ENCODE measurements at places on chromosomes 13 and 19. TPM values are rescaled to one million over a fixed set of nuclear protein-coding genes. Genes with fewer than 3 reads are reported as not detected.

- no peak for DNase-seq
Observed at GRCh38 chr19:8512115-8512967, 1.6 kb downstream of the ZNF414 start.

DNA sequence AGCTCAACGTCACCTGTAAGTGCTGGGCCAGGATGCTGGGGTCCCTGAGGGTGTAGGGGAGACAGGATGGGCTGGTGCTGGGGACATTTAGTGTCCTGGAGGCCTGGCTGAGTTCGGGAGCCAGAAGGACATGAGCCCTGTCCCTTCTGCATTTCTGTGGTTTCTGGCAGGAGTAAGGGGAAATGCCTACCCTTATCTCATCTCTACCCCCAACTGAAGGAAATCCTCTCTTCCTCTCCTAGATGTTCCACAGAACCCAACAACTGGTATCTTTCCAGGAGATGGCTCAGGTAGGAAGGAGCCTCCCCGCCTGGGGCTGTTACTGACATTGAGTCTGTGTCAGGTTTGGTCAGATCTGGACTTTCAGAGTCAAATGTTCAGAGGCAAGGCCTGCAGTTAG lies 1.2 kb downstream of the CD33 start:
- no peak for DNase-seq

DNA sequence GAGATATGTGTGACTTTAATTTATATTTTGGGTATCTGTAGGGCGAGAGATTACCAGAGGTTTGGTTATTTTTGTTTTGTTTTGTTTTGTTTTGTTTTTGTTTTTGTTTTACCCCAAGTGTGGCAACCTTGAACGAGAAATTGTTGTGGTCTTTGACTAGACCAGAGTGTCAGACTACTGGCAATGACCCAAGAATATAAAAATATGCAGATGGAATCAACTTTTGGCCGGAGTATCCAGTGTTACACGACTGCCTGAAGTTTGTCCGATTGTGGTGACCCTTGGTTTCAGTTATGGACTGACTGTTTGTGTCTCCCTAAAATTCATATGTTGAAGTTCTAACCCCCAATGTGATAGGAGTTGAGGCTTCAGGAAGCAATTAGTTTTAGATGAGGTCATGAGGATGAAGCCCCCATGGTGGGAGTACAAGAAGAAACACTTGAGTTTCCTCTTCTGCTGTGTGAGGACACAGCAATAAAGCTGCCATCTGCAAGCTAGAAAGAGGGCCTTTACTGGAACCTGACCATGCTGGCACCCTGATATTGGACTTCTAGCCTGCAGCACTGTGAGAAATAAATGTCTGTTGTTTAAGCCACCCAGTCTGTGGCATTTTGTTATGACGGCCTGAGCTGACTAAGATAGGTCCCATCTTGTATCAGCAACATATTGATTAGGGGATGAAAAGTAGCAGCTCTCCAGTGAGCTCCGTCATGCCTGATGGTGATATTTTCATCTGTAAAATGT lies 261.7 kb downstream of the MTUS2 start:
- DNase-seq: no peak

DNA sequence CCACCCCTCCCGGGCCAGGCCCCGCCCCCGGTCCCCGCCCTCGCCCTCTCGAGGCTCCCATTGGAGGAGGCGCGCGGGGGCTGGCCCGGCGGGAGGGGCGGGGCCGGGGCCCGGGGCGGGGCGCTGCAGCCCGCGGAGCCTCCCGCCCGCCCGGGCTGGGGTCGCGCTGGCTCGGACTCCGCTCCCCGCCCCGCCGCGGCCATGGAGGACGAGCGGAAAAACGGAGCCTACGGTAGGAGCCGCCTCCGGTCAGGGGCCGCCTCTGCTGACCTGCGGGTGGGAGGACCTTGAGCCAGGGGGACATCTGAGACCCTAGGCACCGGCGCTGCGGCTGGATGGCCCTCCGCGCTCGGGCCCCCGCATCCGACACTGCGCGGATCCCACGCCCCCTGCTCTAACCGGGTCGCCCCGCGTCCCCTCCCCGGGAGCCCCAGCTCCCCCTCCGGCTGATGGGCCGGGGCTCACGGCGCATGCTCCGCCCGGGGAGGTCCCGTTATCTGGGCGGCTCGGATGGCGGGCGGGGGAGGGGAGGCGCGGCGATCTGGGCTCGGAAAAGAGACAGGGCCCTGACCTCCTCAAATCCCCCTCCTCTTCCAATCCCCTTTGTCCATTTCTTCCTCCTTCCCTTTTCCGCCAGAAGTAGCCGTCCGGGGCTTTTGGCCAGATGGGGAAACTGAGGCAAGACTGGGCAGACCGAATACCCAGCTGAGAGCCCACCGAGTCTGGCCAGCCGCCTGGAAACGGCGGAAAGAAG lies 15.4 kb upstream of the AP1M2 start:
- DNase-seq: peak; percentile 57

GRCh38 chr13:112583592-112584277 lies 4.2 kb downstream of the TUBGCP3 start:
- no peak for DNase-seq

DNA sequence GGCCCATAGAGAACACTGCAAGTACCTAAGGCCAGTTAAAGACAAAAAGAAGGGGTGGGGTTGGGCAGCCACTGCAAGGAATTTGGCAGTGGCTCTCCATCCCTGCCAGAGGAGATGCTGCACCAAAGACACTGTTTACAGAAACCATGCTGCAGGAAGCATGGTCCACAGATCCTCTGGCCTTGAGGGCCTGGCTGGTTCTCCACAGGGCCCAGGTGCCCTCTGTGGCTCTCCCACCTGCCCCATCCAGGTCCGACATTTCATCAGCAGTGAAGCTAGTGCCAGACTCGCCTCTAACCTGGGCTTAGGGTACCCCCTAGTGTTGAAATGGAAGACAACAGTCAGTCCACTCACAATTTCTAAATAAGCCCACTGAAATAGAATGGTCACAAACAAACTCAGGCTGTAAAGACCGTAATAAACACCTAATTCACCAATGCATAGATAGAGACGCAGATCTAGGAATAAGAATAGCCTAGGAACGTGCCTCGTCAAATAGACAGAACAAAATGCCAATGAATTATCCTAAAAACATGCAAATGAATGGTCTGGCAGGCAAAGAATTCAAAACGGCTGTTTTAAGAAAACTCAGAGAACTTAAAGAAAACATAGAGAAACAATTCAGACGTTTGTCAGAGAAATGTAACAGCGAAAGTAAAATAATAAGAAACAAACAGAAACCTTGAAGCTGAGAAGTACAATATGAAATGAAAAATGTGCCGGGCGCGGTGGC lies 23.3 kb downstream of the LYPD4 start:
- no peak for DNase-seq

SIGLEC12 gene
- 0.38 TPM for polyA plus RNA-seq

ZSWIM9 gene
- 10.0 TPM for polyA plus RNA-seq

YJEFN3 gene
- polyA plus RNA-seq: 6.8 TPM

- no peak for DNase-seq
Observed at GRCh38 chr19:41698746-41699230, 9.6 kb upstream of the CEACAM5 start.

ZNF223 gene
- polyA plus RNA-seq: 10.7 TPM

- no peak for DNase-seq
Observed at GRCh38 chr19:2863816-2864215, 3.3 kb upstream of the ZNF556 start.

DNA sequence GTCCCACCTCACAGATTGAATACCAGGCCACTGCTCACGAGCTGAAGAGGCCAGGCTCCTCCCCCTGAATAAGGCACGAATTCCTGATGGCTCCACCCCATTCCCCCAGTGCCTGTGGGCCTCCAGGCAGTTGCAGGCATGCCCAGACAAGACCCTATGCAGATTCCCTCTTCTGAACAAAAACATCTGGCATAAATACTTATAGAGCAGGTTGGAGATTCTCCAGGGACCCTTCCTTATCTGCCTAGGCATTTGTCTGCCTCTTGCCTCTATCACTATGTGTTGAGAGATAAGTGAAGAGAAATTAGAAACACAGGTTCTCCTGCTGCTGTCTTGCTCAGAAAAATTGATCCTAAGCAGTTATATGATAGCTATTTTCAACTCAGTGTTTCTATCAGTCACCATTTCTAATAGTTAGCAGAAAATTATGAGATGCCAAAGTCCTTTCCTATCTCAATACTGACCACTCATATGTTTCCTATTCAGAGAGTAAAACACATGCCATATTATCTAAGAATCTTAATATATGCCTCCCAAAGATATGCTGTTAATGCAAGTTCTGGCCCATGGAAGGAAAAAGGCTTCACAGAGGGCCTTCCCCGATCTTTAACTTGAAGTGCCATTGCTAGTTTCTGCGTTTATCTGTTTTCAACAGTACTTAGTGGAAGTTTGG lies 364.0 kb downstream of the KCTD12 start:
- no peak for DNase-seq

ZNF763 gene
- polyA plus RNA-seq: 6.6 TPM

DNA sequence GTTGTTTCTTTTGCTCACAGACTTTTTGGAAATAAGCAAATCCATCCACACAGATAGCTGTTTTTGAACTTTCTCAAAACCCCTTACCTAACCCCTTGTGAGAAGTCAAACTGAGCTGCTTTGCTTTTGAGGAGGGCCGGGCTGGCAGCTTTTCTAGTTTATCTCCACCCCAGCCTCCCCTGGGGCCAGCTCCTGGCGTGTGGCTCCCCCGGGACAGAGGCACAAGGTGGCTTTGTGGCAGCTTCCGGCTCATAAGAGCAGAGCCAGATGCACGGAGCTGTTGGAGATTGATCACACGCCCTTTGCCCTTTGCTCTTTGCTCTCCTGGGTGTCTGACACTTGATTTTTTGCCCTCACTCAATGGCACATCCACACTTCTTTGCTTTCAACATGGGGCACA lies 24.9 kb upstream of the RNF113B start:
- no peak for DNase-seq

GRCh38 chr19:35559281-35559659 lies 4.2 kb downstream of the ATP4A start:
- no peak for DNase-seq

DNA sequence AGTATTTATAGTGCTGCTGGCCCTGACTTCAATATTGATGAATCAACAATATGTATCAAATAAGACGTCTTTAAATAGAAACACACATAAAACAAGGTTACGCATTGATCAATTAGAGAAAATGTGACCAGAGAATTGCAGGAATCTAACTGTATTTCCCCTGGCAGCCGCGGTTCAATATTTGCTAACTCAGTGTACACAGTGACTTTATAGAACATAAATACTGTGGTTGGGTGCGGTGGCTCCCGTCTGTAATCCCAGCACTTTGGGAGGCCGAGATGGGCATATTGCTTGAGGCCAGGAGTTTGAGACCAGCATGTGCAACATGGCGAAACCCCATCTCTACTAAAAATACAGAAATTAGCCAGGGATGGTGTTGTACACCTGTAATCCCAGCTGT lies 22.8 kb upstream of the UPF3A start:
- no peak for DNase-seq

GRCh38 chr19:18865973-18866799 lies 29.8 kb downstream of the CERS1 start:
- no peak for DNase-seq

GRCh38 chr13:92952161-92952560 lies 274.4 kb upstream of the GPC6 start:
- no peak for DNase-seq

GRCh38 chr13:76380446-76381065 lies 505.6 kb downstream of the KCTD12 start:
- no peak for DNase-seq

DNA sequence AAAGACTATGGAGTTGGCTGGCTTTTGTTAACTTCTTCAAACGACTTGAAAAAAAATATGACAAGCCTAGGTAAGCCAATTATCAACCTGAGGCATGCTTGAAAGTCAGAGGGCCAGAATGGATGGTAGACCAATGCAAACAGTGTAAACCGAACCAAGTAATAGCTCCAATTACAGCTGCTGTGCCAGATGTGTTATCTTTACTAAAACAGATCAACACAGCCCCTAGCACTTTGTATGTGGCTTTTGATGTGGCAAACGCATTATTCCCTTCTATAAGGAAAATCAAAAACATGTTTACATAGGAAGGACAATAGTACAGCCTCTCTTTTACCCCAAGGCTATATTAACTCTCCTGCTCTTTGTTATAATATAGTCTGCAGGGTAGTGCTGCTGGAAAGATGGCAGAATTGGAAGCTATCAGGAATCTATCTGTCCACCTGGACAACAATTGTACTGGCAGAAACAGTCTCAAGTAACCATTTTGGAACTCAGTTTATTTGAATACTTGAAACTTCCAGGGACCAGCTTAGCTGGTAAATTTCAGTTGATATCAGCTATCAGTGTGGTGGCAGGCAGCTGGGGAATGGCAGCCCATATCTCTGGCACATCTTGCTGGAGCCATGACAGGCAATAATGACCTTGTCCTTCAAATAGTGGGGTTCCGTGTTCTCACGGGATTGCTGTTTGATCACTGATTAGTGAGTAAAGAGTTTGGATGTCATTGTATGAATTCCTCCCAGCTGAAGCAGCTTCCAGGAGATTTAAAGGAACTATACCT lies 144.4 kb upstream of the WASF3 start:
- no peak for DNase-seq

GRCh38 chr19:57165846-57166245 lies 1.4 kb downstream of the DUXA start:
- DNase-seq: no peak

NLRP9 gene
- not detected for polyA plus RNA-seq

- no peak for DNase-seq
Observed at GRCh38 chr19:53808710-53809125, 15.4 kb downstream of the NLRP12 start.

PCDH9 gene
- polyA plus RNA-seq: 15.6 TPM

DNA sequence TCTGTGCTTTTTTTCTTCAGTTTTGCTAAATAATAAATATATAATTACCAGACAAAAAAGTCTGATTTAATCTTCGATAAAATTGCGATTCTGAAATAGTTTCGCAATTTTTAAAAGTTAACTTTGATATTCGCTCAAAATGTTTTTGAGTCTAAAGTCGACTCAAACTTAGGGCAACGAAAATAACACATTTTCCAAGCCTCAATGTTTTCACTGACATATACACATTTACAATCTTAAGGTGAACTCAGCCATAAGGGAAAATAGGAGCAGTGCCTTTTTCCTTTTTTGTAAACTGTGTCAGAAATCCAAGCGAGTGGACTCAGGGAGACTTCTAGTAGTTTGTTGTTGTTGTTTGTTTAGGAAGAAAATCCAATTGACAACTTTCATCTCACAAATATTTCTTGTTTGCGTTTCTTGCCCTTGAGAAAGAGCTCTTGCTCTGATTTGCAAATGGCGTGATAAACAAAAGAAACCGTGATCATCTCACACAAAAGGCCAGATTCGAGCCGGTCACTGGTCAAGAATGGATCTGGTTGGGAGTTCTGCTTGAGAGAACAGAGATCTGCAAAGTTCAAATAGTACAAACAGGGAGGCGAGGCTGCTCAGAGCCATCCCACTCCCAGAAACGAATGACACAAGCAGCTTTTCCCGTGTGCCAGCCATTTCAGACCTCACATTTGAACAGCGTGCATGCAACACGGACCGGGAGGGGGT lies 2.1 kb downstream of the SOX21 start:
- no peak for DNase-seq

GRCh38 chr13:49567491-49567890 lies 17.9 kb downstream of the RCBTB1 start:
- no peak for DNase-seq

SULT2A1 gene
- 0.20 TPM for polyA plus RNA-seq

DNA sequence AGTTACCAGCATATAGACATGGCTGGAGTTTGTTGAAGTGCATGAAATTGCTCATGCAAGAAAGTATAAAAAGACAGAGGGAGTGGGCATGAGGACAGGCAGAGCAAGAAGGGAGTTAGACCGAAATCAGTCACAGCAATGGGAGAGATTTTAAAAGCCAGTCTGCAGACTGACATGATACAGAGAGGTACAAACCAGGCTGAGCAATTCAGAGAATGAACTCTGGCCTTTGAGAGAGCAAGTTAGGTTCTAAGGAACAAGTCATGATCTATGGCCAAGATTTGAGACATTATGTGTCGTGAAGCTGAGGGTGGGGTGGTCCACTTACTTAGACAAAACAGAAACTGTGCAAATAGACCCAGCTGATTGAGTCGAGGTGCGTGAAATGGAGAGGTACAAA lies 93.4 kb upstream of the TSC22D1 start:
- DNase-seq: no peak

Measured in renal cortex interstitium (tissue), 15 donors.